HCEC 1CT (cell line): ENCODE measurements at places on chromosomes 6 and 20.

GRCh38 chr6:164528539-164528938, 780.9 kb downstream of the C6orf118 start:
- DNase-seq = no peak

DNA sequence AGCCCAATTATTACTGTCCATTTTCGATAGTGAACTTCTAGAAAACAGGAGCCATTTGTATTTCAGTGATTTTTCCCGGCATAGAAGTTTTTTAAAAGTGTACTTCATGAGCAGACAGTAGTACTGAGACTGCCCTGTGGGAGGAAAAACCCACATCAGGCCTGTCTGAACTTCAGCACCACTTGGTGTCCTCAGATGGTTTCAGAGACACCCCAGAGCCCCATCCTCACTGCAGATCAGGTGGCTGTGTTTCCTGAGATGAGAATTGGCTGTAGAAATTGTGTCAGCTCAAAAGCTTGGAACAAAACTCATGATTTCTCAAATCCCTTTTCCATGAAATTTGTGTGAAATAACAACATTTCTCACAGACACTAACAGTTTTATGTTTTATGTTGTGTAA, 110.0 kb upstream of the RIN2 start:
- DNase-seq = no peak

DNA sequence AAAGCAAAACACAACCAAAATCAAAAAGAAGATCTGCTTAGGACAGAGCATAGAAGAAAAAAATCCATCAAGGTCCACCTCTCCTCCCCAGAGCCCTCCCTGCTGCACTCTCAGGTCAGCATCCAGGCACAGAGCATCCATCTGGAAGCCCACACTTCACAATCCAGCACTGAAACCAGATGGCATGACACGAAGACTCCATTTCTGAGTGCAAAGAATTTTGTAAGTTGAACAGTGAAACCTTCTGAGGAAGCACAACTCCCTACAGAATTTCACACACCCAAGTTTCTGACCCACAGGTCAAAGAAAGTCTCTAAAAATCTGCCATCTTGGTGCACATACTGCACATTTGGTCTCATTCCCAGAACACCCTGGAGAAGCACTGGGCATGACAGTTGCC, 128.8 kb upstream of the STXBP5 start:
- no peak for DNase-seq

GRCh38 chr6:135180542-135181332, at the start of gene MYB:
MYB (plus strand) TSS chr6:135181308; CDS start chr6:135181514, 206 bp downstream.
- DNase-seq = peak; percentile 53

GRCh38 chr6:82030301-82030700, 217.2 kb downstream of the IBTK start:
- DNase-seq = no peak

DNA sequence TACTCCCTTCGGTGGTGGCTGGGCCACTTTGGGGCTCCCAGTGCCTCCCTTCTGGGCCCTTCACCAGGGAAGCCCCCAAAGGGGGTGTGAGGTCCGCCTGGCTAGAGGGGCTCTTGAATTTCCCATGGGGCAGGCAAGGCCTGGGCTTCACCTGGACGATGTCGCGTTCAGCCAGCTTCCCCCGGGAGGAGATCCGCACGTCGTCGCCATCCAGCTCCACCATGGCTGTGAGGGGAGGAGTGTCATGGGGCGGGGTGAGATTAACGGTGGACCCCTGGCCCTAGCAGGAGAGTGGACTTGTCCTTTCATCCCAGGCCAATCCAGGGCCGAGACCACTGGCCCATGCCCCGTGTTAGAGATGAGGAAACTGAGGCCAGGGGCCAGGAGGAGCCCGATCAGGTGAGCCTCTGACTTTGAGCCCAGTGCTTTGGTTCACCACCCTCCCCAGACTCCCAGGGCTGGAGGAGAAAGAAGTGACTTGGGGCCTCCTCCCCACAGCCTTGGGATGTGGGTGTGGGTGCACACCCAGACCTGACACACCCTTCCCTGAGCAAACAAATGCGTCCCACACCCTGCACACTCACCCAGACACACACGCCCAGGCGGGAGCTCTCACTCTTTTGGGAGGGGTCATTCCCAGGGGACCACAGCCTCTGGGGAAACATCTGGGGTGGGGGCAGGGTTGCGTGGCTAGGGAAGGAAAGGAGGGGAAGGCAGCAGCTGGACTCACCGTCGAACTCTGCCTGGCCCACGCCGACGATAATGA, 46.1 kb downstream of the RAB44 start:
- no peak for DNase-seq

DNA sequence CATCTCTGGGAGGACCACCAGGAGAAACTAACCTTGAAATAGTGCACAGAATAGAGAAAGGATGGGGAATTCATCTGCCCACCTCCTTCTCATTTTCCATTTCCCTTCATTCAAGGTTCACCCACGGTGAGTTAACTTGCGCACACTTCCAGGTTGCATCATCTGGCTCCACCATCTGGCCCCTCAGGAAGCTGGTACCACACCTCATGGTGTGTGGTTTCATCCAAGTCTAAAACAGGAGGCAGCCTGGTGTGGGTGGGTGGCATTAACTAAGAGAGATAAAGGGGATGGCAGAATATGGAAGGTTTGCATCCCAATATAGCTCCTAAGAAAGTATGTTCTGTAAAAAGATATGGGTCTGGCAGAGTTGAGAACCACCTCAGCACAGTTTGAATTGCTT, 3.8 kb downstream of the ZNF334 start:
- DNase-seq = no peak

DNA sequence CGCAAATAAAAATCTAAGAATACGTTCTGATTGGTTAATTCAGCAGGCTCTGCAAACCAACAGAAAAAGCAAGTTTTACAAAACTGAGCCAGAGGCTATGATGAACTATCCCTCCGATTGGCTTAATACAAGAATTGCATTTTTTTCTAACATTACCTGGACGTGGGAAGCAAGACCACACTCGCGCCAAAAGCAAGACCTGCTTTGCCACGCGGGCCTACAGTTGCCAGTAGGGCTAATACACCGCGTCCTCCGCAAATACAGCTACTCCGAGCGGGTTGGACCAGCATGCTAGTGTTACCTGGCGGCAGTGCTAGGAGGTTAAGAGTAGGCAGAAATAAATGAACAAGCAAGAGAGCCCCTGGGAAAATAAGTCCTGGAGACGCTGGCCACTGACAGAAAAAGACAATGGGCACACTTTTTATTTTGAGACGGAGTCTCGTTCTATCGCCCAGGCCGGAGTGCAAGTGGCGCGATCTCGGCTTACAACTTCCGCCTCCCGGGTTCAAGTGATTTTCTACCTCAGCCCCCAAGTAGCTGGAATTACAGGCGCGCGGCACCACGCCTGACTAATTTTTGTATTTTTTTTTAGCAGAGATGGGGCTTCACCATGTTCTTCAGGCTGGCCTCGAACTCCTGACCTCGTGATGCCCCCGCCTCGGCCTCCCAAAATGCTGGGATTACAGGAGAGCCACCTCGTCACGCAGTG, 131.9 kb upstream of the BTN3A2 start:
- no peak for DNase-seq

- DNase-seq = no peak
These were observed 9.4 kb upstream of the COL20A1 start for GRCh38 chr20:63283397-63284082.

GRCh38 chr20:42309050-42309449, 690.9 kb upstream of the CHD6 start:
- DNase-seq = no peak

- peak; percentile 34 for DNase-seq
These were observed 69.6 kb upstream of the ADGRF1 start for GRCh38 chr6:47111685-47112084.

GRCh38 chr6:55953335-55953734, 77.9 kb upstream of the BMP5 start:
- peak; percentile 75 for DNase-seq

DNA sequence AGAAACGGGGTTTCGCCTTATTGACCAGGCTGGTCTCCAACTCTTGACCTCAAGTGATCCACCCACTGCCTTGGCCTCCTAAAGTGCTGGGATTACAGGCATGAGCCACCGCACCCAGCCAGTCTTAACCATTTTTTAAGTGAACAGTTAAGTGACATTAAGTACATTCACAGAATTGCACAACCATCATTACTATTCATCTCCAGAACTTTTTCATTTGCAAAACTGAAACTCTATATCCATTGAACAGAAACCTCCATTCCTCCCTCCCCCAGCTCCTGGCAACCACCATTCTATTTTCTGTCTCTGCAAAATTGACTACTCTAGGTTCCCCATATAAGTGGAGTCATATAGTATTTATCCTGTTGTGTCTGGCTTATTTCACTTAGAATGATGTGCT, 59.7 kb downstream of the PLCB4 start:
- DNase-seq = no peak

DNA sequence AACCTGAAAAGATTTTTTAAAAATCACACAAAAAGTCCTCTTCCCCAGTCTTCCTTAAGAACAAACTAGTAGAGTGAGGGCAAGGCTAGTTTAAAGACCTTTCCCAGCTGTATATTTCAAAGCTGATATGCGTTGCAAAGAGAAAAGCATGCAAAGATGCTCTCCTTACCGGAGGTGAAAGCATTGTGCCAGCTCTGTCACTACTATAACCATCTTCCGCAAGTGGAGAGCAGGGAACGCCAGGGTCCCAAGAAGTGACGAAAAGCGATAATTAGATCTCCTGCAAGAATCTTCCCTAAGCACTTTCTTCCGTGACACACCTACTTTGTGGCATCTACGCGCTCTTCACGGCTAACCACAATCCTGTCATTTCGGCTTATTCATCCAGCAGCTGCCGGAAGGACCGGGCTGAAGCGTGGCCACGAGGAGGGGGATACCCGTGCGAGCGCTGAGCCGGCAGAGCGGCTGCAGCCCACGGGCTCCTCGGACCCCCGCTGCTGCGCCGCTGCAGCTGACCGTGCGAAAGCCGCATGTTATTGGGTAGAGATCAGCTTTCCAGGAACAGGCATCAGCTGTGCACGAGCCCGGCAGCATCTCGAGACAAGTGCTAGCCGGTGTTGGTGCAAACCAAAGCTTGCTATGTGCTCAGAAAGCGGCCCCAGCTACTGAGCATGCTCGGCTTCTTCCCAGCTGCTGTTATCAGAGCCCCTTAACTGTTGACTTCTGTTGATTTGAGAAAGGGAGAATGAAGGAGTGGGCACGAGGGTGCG, 57.2 kb upstream of the ARHGAP18 start:
- peak; percentile 64 for DNase-seq
